DMS 273 treated with DMSO at 0.1 percent for 48 hours (cell line): ENCODE measurements at places on chromosomes 4 and X.

GRCh38 chr4:25878676-25879075 is 15.9 kb upstream of the SEL1L3 start:
- DNase-seq = no peak

DNA sequence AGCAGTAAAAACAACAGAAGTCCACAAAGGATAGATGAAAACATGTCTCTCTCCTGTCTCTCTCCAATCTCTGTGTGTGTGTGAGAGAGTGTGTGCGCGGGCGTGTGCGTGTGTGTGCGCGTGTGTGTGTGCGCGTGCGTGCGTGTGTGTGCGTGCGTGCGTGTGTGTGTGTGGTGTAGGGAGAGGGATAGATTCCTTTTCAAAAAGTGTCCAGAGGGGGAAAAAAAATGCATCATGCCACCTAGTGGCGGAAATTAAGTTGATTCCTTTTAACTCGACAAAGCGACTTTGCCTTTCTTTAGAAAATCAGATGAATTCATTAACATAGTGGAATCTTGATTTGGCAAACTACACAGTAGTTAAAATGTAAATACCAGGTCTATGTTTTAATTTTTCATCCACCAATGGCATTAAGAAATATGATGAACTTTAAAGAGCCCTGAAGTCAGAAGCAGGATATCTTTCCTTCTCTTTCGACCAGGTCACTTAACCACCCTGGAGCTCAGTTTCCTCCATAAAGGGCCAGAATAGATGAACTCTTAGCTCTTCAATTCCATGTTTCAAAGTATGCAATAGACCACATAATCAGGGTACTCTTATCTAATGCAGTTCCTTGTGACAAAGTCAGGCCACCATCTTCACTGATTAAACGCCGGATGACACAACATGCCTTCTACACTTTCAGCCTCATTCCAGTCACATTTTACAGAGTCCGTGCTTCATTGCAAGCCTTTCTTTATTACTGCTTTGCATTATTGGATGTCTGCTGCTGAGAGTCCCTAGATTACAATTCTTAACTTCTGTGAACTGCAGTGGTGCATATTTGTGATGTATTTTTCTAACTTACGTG is 162.8 kb downstream of the FBXO8 start:
- DNase-seq = no peak

GRCh38 chrX:12945494-12945893 is 29.4 kb upstream of the TMSB4X start:
- DNase-seq = no peak

GRCh38 chr4:135065366-135065765 is 863.8 kb upstream of the PABPC4L start:
- no peak for DNase-seq

DNA sequence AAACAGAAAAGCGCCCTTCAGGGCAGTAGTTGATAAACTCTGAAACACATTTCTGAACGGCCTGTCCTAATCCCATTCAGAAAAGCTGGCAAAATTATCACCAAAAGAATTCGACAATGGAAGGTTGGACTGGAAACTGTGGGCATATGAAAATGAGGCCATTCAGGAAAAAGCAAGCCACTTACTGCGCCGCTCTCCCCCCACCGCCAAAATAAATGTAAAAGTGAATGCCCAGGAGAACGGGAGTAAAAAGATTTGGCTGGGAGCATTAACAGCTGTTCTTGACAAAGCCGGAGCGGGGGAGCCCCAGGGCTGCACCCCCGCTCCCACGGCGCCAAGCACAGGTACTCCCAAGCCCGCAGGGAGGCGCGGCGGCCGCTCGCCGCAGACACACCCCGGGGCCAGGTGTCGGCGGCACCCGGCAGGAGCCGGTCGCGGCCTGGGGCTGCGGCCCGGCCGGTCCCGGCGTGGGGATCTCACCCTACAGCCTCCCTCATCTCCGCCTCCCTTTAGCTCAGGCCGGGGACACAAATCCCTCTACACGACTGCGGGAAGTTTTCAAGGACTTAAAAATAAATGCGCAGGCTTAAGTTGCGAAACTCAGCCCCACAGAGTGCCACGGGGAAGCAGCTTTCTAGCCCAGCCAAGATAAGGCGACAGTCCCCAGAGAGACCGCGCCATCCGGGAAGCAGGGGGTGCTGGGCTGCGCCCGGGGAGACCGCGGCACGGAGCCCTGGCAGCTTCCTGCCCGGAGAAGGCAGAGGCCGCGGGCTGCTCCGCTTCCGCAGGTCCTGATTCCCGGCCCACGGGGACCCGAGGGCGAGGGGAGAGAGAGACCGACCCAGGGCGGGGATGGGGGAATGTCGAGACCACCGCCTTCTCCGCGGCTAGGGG is 593 bp downstream of the SH3RF1 start:
- no peak for DNase-seq

DNA sequence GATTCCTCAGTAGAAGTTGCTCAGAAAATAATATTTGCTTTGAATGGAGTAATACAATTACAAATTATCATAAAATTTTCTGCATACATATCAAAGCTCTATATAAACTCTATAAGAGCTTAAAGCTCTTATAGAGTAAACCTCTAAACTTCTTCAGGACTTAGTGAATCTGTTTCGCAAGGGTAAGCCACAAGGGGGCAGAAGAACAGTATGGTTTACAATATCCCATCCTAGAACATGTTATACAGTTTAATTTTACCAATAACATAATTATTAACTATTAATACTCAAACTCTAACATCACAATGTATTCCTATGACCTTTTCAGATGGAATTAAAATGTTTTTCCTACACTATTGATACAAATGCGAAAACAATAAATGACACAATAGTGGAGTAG is 33.8 kb upstream of the SPANXN1 start:
- peak; percentile 15 for DNase-seq

DNA sequence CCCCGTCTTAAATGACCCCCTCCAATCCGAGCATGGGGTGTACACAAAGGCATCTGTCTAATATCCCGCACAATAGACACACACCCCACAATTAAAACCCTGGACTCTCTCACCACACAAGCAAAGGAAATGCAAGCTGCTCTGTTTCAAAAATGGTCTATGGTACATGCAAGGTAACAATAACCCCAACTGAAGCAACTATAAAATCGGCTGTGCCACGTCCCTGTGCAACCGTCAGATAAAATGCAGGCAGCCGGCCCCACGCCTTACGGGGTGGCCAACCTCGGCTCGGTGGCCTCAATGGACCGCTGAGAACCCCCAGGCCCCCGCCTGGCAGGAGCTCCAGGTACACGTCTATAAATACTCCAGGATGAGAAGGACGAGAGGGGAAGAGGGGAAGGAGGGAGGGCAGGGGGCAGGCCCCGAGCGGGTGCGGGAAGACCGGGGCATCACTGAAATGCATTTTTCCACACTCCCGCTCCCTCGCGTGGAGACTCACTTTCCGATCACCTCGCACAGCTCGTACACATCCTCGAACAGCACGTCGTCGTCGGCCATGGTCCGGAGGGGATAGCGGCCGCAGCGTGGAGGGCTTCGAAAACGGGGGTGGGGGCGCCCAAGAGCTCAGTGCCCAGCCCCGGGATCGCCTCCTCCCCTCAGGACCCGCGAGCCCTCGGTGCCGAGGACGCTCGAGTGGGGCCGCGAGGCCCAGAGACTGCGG is 763 bp downstream of the CASK start:
- DNase-seq = no peak

GRCh38 chr4:156109943-156110900 is 156.6 kb upstream of the CTSO start:
- DNase-seq = no peak

DNA sequence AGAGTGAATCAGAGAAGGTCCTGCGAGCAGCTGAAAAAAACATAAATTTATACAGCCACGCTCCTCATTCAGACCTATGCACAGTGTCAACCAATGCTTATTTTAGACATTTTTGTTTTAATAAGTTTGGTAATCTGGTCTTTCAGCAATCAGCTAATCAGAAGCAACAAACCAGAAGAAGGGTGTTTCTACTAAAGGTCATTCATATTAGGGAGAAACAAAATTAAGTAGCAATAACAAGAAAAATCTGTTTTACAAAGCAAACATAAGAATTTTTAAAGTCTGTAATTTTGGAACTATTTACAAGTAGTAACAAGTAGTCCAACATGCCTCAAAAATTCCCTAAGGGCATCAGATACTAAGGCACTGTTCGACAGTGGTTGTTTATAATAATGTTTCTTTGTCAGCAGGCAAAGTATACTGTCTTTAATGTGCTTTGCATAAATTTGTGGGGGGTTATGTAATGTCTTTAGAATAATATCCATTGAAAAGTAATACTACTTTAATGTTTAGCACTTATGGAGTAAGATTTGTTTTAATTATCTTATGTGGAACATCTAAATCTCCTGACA is 82.8 kb downstream of the PHOX2B start:
- no peak for DNase-seq

DNA sequence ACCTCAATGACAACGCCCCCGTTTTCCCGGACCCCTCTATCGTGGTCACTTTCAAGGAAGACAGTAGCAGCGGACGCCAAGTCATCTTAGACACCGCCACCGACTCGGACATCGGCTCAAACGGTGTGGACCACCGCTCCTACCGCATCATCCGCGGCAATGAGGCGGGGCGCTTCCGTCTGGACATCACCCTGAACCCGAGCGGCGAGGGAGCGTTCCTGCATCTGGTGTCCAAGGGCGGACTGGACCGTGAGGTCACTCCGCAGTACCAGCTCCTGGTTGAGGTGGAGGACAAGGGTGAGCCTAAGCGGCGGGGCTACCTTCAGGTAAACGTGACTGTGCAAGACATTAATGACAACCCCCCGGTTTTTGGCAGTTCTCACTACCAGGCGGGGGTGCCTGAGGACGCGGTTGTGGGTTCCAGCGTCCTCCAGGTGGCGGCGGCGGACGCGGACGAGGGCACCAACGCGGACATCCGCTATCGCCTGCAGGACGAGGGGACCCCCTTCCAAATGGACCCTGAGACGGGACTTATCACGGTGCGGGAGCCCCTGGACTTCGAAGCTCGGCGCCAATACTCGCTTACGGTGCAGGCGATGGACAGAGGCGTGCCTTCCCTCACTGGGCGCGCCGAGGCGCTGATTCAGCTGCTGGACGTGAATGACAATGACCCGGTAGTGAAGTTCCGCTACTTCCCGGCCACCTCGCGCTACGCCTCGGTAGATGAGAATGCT is 2.2 kb downstream of the FAT4 start:
- DNase-seq = peak; percentile 83

GRCh38 chr4:3369781-3370674 is 71.7 kb upstream of the HGFAC start:
- DNase-seq = no peak

GRCh38 chr4:30718021-30718542 is 2.1 kb upstream of the PCDH7 start:
- DNase-seq = no peak

DNA sequence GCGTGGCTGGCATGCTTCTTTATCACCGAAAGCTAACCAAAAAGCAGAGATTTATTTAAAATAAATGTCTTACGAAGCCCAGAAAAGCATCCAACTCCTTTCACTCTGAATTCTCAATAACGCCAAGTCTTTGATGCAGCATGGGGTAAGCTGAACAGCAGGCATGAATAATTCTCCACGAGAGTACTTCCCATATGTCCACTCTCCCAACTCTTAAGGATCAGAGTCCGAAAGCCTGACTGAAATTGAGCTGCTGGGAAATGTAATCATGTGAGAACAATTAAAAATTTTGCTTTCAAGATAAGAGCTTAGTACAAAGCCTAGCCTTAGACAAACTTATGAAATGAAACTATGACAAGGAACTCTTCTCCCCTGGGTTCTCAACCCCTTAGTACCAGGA is 7.5 kb upstream of the SLC39A8 start:
- DNase-seq = no peak

- peak; percentile 44 for DNase-seq
These were observed 28.8 kb upstream of the SOWAHD start for GRCh38 chrX:119729408-119730201.

DNA sequence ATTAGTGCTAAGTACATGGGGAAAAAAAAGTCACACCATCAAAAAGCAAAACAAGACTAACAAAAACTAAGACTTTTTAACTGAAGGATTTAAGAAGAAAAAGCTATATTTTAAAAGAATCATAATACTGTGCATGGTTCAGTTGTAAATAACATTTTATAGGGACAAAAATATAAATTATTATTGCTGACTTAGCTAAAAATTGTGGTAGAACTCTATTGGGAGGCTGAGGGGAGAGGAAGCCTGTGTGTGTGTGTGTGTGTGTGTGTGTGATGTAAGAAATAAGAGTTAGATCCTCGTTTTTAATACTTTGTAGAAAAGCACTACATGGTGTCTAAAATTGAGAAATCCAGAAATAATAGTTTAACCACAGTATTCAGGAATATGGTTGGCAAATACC is 1950.9 kb upstream of the TENM3 start:
- DNase-seq = no peak
